ENCODE measurements at places on chromosomes 3 and 15.

GRCh38 chr3:194296454-194297263, 54.5 kb downstream of the CPN2 start:
- DNase-seq: no peak

GRCh38 chr3:8558645-8559044, 57.0 kb downstream of the LMCD1 start:
- no peak for DNase-seq

GRCh38 chr15:87269566-87269965, 987.0 kb downstream of the NTRK3 start:
- DNase-seq: no peak

DNA sequence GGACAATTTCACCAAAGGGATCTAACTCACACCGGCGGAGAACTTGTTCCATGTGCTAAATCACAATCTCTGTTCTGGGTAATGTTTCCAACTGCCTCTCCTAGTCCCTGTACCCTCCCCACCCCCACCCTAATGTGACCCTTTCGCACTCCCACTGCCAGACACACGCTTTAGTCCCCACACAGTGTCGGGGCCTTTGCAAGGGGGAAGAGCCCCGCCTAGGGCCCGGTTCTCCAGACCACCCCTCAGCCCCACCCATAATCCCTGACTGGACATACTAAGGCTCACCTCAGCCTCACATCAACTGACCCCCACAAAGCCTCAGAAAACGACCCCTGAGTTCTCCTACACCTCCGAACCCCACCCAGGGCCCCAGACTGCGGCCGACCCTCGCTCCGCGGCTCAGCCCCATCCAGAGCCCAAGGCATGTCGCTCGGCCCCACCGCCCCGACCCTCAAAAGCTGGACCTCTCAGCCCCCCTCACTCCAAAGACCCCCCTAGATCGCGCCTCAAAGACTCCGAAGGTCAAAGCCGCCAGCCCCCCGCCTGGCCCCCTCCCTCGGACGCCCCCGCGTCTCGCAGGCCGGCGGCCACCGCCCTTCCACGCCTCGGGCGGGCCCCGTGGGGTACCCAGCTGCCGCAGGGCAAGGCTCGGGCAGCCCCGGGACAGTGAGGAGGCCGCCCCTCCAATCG, 72.0 kb upstream of the MAP4 start:
- DNase-seq: no peak

- no peak for DNase-seq
Observed at GRCh38 chr15:45091161-45091560, 22.8 kb downstream of the DUOX2 start.

- no peak for DNase-seq
Observed at GRCh38 chr15:87826119-87826747, 430.3 kb downstream of the NTRK3 start.

DNA sequence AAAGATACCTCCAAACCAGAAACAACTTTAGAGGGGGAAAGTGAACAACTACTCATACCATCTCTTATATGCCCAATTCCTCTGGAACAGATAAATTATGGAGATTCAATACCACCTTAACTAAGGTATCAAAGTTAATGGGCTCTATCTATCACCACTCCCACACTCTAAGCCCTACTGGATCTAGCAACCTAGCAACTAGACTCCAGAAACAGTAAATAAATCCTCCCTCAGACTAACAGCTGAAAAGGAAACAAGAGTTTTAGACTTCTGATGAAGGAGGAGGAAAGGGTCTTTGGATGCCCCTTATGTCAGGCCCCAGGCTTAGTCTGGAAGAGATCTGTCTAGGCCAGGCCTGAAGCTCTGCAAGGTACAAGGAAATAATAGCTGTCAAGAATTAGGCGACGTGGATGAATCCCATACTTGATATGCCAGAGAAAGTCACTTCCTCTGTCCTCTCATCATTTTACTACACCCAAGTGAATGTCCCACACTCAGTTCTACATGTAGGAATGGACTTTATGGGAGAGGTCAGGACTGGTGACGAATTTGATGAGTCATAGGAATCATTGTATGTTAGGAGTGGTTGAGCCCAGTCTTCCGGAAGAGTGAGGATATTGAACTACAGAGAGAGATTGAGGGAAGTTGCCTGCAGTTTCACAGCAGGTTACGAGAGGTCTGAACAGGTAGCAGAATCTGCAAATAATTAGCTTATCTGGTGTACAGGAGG, 113.8 kb downstream of the AKAP13 start:
- DNase-seq: no peak

Measured in breast epithelium (tissue), 4 donors.